ENCODE measurements at places on chromosomes 7 and 10. TPM values are rescaled to one million over a fixed set of nuclear protein-coding genes. Genes with fewer than 3 reads are reported as not detected.

- DNase-seq = peak; percentile 67
Measured at GRCh38 chr7:93715234-93715633, 140.7 kb upstream of the CALCR start.

- DNase-seq = peak; percentile 56
Measured at GRCh38 chr7:55441774-55442522, 76.8 kb downstream of the LANCL2 start.

GRCh38 chr10:112677689-112678088, 230.7 kb downstream of the VTI1A start:
- no peak for DNase-seq

GRCh38 chr10:100109670-100110069, 28.0 kb upstream of the CPN1 start:
- peak; percentile 7 for DNase-seq

The ZNF775 gene
- 5.0 TPM for total RNA-seq

GRCh38 chr7:31679574-31680305, 7.3 kb upstream of the PPP1R17 start:
- no peak for DNase-seq

DNA sequence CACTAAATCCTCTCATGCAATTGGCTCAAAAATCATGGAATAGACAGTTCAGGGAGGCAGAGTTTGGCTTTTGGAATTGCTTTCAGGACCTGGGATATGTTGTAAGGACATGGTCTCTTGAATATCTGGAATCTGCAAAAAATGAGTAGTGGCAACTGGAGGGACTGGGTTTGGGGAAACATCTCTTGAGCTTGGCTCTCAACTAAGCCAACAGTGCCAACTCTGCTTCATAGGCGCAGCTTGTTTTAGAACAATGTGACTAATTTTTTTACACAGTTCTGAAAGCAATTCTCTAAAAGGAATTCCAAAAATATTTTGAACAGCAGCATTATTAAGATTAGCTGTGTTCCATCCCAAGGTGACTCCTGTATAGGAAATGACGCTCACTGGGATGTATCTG, 121.5 kb upstream of the DPP6 start:
- DNase-seq = no peak

The ANKRD7 gene
- total RNA-seq = 3.6 TPM

DNA sequence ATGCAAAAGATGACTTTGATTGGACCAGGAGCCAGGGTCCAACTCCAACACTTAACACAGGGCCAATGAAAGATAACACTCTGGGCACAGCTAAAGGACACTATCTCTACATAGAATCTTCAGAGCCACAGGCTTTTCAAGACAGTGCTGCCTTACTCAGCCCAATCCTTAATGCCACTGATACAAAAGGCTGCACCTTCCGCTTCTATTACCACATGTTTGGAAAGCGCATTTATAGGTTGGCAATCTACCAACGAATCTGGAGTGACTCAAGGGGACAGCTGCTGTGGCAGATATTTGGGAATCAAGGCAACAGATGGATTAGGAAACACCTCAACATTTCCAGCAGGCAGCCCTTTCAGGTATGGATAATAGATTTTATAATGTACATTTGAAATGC, 160.7 kb downstream of the MALRD1 start:
- no peak for DNase-seq

The SFTPA1 gene
- total RNA-seq = not detected

DNA sequence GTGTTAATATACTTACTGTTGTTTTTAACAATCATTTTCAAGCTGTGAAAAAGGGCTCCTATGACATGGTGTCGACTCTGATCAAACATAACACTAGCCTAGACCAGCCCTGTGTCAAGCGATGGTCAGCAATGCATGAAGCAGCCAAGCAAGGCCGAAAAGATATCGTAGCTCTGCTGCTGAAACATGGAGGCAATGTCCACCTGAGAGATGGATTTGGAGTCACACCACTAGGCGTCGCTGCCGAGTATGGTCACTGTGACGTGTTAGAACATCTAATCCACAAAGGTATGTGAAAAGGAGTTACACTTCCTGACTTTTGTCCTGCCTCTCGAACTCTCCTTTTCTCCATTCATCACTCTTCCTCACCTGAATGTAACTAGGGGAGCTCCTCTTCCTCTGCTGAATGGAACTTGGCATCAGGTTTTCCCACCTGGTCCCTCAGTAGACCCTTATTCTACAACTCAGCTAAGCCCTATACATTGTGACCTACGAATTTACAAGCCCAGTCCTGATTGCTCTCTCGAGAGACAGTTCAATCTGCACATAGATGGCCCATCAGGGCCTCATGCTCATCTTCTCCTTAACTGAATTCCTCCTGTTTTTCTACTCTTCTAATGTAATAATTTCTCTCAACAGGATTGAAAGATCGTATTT, 23.0 kb downstream of the ASB15 start:
- peak; percentile 16 for DNase-seq

GRCh38 chr7:122914812-122915211, 28.6 kb upstream of the CADPS2 start:
- DNase-seq = no peak

The MRPS33 gene
- 51.1 TPM for total RNA-seq

The MSMB gene
- total RNA-seq = not detected

DNA sequence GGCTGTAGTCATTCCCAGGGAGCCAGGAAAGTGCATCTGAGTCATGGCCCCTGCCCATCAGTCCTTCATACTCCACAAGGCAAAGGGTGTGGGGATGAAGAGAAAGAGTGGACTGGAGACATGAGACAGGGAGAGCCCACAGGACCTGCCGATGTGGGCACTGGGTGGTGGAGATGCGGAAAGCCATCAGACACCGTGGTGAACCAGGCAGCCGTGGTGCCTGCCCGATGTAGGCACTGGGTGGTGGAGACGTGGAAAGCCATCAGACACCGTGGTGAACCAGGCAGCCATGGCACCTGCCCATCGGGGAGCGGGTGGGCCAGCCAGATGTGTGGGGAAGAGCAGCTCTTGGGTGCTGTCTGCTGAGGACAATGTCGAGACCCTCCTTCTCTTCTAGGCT, 58.6 kb downstream of the AFAP1L2 start:
- no peak for DNase-seq

DNA sequence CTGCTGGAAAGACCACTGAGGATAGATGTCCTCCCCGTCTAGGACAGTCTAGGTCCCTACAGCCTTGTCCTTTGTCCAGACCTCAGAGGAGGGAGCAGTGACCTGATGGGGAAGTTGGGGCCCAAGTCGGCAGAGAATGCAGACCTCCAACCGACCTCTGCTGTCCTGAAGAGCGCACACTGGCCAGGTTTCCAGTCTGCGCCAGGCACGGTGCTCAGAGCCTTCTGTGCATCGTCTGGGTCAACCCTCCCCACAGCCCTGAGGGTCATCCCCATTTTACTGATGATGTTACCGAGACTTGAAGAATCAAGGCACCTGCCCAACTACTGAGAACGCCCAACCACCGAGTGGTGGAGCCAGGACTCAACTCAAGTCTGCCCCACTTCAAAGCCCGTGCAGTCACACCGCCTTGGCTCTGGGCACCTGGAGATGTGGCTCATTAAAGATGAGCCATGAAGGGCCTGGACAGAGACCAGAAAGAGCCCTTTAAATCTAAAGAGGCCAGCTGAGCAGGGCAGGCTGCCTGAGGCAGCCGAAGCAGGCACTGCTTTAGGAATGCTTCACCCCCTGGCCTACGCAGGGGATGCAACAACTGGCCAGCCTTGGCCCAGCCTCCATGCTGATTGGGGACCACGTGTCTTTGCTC, 4.4 kb downstream of the ITPRIP start:
- DNase-seq = no peak

The NOS3 gene
- 0.15 TPM for total RNA-seq

- DNase-seq = no peak
Measured at GRCh38 chr10:49488056-49488717, 50.7 kb downstream of the ERCC6 start.

DNA sequence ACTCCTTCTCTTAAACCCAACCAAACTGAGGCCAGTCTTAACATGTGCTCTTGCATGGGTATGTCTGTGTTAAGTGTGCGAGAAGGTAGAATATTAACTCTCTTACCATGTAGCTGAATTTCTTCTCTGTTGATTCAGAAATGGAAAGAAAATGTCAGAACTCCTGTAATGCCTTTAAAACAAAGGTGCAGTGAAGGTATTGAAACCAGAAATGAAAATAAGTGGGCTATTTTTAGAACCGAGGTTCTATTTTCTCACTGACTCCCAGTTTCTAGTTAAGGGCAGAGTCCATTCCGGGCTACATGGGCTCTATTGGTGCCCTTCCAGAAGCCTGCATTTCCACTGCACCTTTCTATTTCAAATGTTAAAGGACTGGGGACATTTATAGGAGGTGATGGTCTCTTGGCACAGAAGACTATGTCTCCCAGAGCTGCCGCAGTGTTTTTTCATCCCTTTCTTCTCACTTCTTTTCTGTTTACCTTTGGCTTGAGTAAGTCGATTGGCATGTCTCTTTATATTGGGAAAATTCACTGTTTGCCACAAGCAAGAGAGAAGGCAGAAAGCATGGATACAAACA, 174.9 kb downstream of the LRMDA start:
- DNase-seq = peak; percentile 82

DNA sequence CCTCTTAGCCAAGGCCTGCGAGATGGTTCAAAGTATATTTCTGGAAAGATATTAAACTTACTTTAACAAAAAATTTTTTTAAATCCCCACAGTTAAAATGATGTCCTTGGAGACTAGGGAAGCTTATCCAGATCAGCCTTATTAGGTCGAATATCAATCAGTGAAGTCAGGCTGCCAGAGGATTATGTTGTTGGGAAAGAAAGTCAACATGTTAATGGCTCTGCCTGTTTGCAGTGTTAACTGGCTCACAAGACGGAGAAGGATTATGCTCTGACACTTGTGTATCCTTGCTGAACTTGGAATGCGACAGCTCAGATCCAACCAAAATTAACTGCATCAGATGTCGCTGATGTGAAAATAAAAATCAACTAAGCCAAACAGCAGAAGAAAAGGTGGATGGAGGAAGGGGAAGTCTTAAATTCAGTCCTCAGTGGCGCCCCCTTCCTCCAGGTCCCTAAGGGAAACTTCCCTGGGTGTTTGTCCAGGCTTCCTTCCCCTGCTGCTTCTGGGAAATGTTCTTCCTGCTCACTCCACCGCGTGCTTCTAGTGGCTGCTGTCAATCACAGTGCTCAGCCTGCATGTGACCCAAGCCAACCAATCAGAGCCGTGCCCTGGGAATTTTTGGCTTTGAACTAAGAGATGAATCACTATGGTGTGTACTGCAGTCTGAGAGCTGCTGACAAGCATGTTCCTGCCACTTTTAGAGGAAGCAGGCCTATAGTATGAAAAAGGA, 690.4 kb upstream of the NRP1 start:
- no peak for DNase-seq

- peak; percentile 64 for DNase-seq
Measured at GRCh38 chr10:11685787-11686218, 56.4 kb upstream of the ECHDC3 start.

The PDZD7 gene
- 4.7 TPM for total RNA-seq

GRCh38 chr10:17290226-17290625, 62.2 kb downstream of the VIM start:
- peak; percentile 9 for DNase-seq

The RSPH10B gene
- total RNA-seq = 1.4 TPM

- no peak for DNase-seq
Measured at GRCh38 chr7:157464971-157465886, 128.4 kb downstream of the DNAJB6 start.

DNA sequence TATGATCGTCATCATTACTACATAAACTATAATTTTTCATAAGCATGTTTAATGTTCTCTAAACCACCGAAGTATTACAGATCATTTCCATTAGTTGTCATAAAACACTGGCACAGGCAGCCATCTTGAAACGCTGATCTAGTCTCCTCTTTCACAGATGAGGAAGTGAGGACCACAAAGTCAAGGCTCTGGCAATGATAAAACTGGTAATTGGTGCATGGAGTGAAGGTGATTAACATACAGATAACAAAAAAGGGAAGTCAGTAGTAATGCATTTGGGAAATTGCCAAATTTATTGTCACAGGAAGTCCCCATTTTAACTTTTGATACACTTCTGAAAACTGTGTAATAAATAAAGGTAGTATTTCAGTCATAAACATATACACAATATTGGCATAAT, 49.3 kb downstream of the FBXL13 start:
- DNase-seq = no peak

GRCh38 chr7:98227939-98228338, 16.7 kb downstream of the BHLHA15 start:
- DNase-seq = no peak

GRCh38 chr10:122422266-122422989, 32.0 kb upstream of the ARMS2 start:
- DNase-seq = no peak

DNA sequence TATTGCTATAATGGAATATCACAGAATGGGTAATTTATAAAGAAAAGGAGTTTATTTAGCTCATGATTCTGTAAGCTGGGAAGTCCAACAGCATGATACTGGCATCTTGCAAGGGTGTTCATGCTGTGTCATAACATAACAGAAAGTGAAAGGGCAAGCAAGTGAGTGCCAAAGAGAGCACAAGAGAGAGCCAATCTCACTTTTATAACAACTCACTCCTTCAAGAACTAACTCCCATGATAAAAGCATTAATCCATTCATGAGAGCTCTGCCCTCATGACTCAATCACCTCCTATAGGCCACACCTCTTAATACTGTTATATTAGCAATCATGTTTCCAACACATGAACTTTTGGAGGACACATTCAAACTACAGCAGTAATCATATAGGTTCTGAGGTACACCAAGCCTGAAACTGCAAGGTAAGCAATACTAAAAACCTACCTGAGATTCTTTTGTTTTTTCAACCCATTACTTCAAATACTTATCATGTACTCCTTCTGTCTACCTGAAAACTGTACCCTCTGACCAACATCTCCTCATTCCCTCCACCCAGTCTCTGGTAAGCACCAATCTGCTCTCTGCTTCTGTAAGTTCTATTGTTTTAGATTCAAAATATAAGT, 219.7 kb downstream of the MTERF1 start:
- DNase-seq = no peak

DNA sequence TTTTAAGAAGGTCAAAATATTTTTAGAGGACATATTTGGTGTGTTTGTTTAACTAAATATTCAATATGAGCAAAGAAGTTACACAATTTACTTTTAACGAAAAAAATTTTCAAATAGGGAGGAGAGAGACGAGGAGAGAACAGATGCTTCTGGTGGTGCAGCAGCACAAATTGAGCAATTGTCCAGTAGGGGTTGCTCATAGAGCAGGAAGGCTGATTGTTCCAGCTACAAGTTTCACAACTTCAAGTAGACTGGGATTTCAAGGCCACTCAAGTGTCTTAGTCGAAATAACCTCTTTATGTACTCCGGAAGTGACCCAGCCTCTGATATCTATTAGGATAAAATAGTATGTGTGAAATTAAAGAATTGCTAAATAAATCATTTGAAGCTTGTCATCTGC, 197.9 kb downstream of the HDAC9 start:
- DNase-seq = peak; percentile 74

DNA sequence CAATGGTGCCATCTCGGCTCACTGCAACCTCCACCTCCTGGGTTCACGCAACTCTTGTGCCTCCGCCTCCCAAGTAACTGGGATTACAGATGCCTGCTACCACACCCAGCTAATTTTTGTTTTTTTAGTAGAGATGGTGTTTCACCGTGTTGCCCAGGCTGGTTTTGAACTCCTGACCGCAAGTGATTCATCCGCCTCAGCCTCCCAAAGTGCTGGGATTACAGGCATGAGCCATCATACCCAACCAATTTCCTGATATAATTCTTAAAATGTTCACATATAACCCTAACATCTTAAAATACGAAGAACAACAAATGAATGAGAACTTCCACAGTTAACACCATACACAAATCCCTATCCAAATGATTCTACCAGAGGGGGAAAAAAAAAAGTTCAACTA, 31.2 kb downstream of the BAIAP2L1 start:
- no peak for DNase-seq

The CLDN4 gene
- total RNA-seq = 689 TPM

GRCh38 chr7:101677797-101678479, 48.8 kb upstream of the MYL10 start:
- peak; percentile 13 for DNase-seq

Data from renal cortical epithelial cell (primary cell).